ENCODE measurements at places on chromosomes 12 and 14. TPM values are rescaled to one million over a fixed set of nuclear protein-coding genes. Genes with fewer than 3 reads are reported as not detected.

DNA sequence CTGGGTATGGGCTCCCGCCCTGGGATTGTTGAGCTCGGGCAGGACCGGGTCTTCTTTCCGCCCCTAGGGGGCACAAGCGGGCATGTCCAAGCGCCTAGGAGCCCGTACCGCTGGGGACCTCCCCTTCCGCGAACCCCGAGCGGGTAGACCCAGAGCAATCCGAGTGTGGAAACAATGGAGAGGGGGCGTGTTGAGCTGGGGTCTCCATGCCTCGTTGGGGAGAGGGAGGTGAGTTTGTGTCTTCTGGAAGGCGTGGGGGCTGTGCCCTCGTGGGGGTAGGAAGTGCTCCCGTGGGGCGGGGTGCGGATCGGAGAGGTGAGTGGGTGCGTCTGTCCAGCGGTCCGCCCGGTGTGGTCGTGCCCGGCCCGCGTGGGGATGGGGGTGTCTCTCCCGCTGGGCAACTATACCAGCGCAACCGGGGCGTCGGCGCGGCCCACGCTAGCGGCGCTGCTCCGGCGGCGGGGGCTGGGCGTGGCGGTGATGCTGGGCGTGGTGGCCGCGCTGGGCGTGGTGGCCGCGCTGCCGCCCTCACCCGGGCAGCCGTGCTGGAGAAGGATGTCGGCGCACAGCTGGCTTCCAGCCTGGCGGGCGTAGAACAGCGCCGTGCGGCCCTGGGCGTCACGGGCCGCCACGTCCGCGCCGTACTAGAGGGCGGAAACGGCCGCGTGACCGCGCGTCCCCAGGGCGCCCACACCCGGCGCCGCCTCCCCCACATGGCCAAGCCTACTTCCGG lies 12.2 kb downstream of the AGAP2 start:
- no peak for DNase-seq
- H3K36me3 ChIP-seq, result peaks cover 56% of the 10 kb centered on the region
- H3K27ac ChIP-seq, result no peak overlapping the region
- peak overlapping the region; percentile 64 for H3K4me3 ChIP-seq
- H3K27me3 ChIP-seq, result peaks cover 29% of the 10 kb centered on the region
- H3K4me1 ChIP-seq, result peaks cover 24% of the 10 kb centered on the region

GRCh38 chr14:20686386-20687143 lies 2.0 kb upstream of the ANG start:
- DNase-seq, result no peak
- H3K4me1 ChIP-seq, result peaks cover 22% of the 10 kb centered on the region
- H3K36me3 ChIP-seq, result no peaks in the 10 kb centered on the region
- no peaks in the 10 kb centered on the region for H3K27me3 ChIP-seq
- no peak overlapping the region for H3K4me3 ChIP-seq

- no peak overlapping the region for H3K27ac ChIP-seq
- peaks cover 14% of the 10 kb centered on the region for H3K4me1 ChIP-seq
- H3K36me3 ChIP-seq, result no peaks in the 10 kb centered on the region
- H3K27me3 ChIP-seq, result no peaks in the 10 kb centered on the region
- no peak overlapping the region for H3K4me3 ChIP-seq
Measured at GRCh38 chr14:94010625-94011024, 13.5 kb downstream of the CCDC197 start.

- no peak for DNase-seq
- H3K4me3 ChIP-seq, result no peak overlapping the region
- no peak overlapping the region for H3K27ac ChIP-seq
- H3K27me3 ChIP-seq, result no peaks in the 10 kb centered on the region
- H3K4me1 ChIP-seq, result peaks cover 24% of the 10 kb centered on the region
Measured at GRCh38 chr14:75461303-75461702, 33.5 kb downstream of the JDP2 start.

DNA sequence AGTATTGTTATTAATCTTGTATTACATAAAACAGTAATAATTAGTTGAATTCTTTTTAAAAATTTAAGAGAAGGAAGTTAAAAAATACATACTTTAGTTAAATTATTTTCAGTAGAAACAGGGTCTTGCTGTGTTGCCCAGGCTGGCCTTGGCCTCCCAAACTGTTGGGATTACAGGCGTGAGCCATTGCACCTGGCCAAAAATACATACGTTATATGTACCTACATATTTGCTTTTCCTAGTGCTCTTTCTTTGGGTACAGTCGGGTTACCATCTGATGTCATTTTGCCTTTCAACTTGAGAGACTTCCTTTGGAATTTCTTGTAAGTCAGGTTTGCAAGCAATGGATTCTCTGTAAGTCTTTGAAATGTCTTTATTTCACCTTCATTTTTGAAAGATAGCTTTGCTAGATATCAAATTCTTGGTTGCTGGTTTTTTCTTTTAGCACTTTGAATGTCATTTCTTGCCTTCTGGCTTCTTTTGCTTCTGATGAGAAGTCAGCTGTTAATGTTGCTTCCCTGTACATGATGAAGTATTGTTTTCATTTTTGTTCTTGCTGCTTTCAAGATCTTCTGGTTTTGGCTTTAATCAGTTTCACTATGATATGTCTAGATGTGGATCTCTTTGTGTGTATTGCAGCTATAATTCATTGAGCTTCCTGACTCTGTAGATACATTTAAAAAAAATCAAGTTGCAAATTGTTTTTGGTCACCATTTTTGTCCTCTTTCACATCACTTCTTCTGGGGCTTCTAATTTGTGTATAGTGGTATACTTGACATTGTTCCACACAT lies 84.4 kb downstream of the SPATS2 start:
- no peaks in the 10 kb centered on the region for H3K27me3 ChIP-seq
- H3K36me3 ChIP-seq, result no peaks in the 10 kb centered on the region
- H3K4me3 ChIP-seq, result no peak overlapping the region
- DNase-seq, result no peak
- H3K4me1 ChIP-seq, result no peaks in the 10 kb centered on the region
- H3K27ac ChIP-seq, result no peak overlapping the region

GRCh38 chr12:28574746-28575592 lies 384.7 kb downstream of the CCDC91 start:
- H3K4me1 ChIP-seq, result no peaks in the 10 kb centered on the region
- no peak for DNase-seq
- no peak overlapping the region for H3K4me3 ChIP-seq

DNA sequence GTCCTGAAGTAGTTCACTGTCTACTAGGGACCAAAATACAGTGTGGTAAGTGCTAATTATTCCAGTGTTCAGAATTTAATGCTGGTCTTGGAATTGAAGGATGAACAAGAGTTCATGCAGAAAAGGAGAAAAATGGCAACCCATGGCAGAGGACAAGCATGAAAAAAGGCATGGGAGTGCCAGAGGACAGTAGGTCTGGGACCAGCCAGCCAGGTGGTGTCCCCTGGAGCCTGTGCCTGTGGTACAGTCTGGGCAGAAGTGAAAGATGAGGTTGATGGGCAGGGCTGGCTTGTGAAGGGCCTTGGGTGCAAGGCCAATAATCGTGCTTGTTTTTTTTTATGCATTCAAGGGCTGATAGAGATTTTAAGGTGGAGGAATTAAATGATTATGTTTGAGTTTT lies 21.0 kb downstream of the C12orf75 start:
- no peak for DNase-seq
- no peaks in the 10 kb centered on the region for H3K27me3 ChIP-seq
- no peak overlapping the region for H3K27ac ChIP-seq

GRCh38 chr12:99917711-99918402 lies 66.9 kb downstream of the ANKS1B start:
- DNase-seq, result no peak
- H3K4me1 ChIP-seq, result no peaks in the 10 kb centered on the region
- H3K36me3 ChIP-seq, result no peaks in the 10 kb centered on the region
- no peaks in the 10 kb centered on the region for H3K27me3 ChIP-seq

GRCh38 chr12:122880668-122881067 lies 15.3 kb downstream of the VPS37B start:
- no peak overlapping the region for H3K4me3 ChIP-seq
- peaks cover 28% of the 10 kb centered on the region for H3K4me1 ChIP-seq
- H3K27ac ChIP-seq, result peak overlapping the region; percentile 72
- DNase-seq, result peak; percentile 67
- H3K27me3 ChIP-seq, result no peaks in the 10 kb centered on the region

The PTPRB gene
- 6.7 TPM for polyA plus RNA-seq

The DIO3 gene
- polyA plus RNA-seq, result 0.35 TPM

The MOK gene
- polyA plus RNA-seq, result 57.5 TPM

The C12orf50 gene
- 0.24 TPM for polyA plus RNA-seq

The AVPR1A gene
- 1.2 TPM for polyA plus RNA-seq

The CPSF6 gene
- 83.0 TPM for polyA plus RNA-seq

The EEF1AKMT3 gene
- polyA plus RNA-seq, result 4.7 TPM
